Camera-type eye (tissue), 1 donor: ENCODE measurements at places on chromosomes 6 and 20. TPM values are rescaled to one million over a fixed set of nuclear protein-coding genes. Genes with fewer than 3 reads are reported as not detected.

The DEFB125 gene
- total RNA-seq, result 1.4 TPM

The AFDN gene
- 229 TPM for total RNA-seq

The FOXQ1 gene
- 2.7 TPM for total RNA-seq

The HDGFL1 gene
- not detected for total RNA-seq

The SLC4A11 gene
- total RNA-seq, result 1.8 TPM

The ACOT13 gene
- 7.4 TPM for total RNA-seq

The SIRPB2 gene
- total RNA-seq, result 1.2 TPM
